ENCODE measurements at places on chromosomes 5 and 9.

GRCh38 chr5:172245703-172246125, 37.9 kb downstream of the UBTD2 start:
- DNase-seq, result no peak

GRCh38 chr9:136881691-136882108, 4.6 kb upstream of the TRAF2 start:
- DNase-seq, result peak; percentile 58

GRCh38 chr5:4907571-4907970, 232.6 kb upstream of the ADAMTS16 start:
- DNase-seq, result no peak

DNA sequence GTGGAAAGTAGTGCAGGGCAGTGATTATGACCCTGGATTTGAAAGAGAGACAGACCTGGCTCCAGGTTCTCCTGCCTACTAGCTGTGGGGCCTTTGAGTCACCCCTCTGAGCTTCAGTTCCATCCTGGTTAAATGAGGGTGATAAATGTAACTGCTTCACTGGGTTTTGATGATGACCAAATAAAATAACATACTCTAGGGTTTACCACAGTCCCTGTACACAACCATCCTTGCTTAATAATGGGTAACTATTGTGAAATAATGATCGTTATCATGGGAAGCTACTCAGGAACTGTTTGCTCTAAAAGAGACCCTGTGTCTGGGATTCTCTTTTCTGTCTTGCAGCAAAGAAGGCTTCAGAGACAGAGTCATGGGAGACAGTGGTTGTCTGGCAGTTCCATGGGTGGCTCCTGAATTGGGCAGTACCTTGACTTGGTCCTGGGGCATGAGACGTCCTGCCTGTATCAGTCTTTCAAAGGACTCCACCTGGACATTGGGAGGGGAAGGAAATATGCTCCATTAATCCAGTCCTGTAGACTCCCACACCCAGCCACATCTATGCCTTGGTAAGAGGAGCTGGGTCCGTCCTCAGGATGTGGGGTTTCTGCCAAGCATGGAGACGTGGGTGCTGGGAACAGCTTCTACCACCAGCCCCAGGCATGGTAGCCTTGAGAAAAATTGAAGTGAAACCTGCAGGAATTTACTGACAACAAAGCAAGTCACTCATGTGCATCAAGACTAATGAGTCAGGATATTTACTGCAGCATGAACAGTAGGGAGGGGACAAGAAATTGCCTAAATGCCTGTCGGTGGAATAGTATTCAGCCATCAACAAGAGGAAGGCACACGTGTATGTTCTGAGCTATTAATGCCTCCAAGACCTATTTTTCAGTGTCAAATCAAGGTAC, 23.4 kb downstream of the AKNA start:
- DNase-seq, result no peak

- no peak for DNase-seq
These were observed 1510.5 kb upstream of the CDH9 start for GRCh38 chr5:28548856-28549255.

- DNase-seq, result no peak
These were observed 10.0 kb downstream of the BARHL1 start for GRCh38 chr9:132592451-132592850.

GRCh38 chr5:138900281-138900965, 25.3 kb upstream of the LRRTM2 start:
- DNase-seq, result no peak

DNA sequence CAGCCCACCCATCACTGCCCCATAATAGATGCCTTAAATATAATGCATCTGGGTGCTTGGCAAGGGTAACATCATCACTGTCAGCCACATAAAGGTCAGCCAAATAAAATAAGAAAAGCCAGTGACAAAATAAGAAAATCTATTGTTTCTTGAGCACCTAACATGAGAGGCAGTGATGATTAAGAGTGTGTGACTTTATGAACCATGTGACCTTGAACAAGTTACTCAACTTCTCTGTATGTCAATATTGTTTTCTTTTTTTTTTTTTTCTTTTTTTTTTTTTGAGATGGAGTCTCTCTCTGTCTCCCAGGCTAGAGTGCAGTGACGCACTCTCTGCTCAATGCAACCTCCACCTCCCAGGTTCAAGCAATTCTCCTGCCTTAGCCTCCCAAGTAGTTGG, 98.7 kb downstream of the CDK5RAP2 start:
- DNase-seq, result no peak

GRCh38 chr9:84300271-84300670, 40.3 kb downstream of the SLC28A3 start:
- no peak for DNase-seq

- DNase-seq, result no peak
These were observed 54.0 kb upstream of the MCCC2 start for GRCh38 chr5:71533142-71533541.

DNA sequence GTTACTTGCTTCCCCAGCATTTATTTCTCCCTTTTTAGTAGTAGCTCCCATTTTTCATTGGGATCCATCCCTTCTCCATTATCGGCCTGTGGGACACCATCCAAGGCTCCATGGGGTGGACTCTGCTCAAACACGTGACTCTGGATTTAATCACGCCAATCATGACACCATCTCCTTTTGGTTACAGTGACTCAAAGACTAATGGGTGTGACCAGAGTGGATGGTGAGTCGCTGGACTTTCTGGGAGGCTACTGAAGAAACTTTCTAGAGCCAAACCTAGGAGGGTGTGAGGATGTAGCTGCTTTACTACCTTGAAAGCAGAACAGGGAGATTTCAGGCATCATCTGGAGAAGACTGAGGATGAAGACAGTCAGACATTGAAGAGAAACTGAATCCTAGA, 93.1 kb downstream of the PJA2 start:
- no peak for DNase-seq

DNA sequence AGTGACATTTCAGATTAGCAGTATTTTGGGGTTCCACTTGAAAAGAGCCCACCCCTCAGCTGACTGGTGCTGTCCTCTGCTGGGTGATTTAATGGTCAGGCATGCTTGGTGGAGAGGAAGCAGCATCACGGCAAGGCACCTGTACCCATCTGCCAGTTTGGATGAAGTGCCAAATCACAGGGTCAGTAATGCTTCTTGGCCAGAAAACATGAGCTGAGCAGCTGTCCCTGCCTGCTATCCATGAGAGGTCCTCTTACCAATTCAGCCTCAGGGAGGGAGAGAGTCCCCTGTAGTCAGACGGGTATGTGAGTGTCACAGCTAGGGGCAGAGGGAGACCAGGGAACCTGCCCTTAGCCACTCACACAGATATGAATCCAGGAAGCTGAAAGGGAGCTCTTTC, 137.9 kb downstream of the SEC61B start:
- DNase-seq, result no peak

- DNase-seq, result no peak
These were observed 154.4 kb downstream of the ZSWIM6 start for GRCh38 chr5:61486476-61486875.

- no peak for DNase-seq
These were observed 48.5 kb downstream of the PLEKHG4B start for GRCh38 chr5:140443-140829.

DNA sequence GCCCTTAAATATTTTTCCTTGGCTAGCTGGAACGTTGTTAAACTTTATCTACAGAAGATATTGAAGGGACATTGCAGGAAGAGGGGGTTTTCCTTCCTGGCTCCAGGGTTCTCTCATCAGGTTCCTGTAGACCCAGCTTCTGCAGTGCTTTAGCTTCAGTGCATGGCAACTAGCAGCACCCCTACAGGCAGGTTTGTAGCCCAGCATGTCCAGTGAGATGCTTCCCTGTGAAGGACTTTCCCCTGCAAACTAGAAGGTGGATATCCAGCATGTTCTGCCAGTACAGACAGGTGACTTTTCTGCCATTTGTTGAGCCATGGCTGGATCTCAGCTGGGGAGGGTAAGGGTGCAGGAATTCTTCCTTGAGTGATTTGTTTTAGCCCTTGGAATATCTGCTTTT, 10.4 kb downstream of the CCL28 start:
- DNase-seq, result no peak

DNA sequence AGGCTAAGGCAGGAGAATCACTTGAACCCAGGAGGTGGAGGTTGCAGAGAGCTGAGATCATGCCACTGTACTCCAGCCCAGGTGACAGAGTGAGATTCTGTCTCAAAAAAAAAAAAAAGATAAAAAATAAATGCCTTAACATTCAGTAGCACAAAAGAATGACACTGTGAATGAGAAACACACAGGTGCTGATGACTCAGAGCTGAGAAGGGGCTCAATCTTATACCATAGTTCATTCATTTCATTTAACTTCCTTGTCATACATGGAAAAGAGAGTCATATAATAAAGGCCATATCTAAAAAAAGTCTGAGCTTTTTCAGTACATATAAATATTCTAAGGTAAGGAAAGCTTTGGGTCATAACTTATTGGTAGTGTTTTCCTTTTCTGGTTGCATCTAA, 40.6 kb downstream of the WWC1 start:
- no peak for DNase-seq

GRCh38 chr5:39584927-39585326, 160.1 kb upstream of the DAB2 start:
- no peak for DNase-seq

DNA sequence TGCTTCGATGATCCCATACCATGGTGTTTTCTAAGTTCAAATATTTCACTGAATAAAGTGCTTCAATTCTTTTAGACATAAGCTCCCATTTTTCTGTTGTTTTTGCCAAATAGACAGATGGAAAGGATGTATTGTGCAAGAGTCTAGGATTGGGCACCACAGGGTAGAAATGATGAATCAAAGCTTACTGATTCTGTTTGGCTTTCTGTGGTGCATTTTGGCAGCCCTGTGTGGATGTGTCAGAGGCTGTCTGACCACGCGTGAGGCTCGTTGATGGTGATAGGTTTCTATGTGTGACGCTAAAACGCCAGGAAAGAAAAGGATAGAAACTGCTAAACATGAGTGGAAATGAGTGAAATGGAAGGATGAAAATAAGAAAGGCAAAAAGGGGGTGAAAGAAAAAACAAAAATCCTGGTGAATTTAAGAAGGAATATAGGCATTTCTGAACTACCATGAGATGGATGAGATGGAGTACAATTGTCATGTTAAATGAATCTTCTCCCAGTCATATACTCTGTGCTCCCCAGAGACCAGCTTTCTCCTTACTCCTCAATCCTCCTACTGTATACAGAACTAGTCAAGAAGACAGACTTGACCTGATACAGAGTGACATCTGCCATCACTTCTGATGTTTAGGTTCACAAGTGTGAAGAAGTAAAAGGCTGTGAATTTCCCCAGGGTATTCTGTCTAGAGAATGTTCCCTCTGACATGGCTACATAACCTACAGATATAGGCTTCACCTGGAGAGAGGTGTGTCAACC, 54.4 kb downstream of the ANKH start:
- no peak for DNase-seq

DNA sequence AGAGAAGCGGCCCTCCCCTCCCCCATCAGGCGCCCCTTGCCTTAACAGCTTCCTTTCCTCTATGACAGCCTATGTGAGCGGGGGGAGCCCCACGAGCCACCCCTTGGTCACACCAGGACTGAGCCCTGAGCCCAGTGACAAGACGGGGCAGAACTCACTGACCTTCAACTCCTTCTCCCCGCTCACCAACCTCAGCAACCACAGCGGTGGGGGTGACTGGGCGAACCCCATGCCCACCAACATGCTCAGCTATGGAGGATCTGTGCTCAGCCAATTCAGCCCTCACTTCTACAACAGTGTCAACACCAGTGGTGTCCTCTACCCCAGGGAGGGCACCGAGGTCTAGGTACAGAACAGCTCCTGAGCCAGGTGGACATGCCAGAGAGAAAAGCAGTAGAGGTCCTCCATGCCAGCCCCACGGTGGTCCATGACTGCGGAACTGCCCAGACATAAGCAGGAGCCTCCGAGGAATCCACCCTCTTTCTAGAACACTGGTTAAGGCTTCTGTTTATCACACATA, 2.6 kb downstream of the FOXI1 start:
- no peak for DNase-seq

DNA sequence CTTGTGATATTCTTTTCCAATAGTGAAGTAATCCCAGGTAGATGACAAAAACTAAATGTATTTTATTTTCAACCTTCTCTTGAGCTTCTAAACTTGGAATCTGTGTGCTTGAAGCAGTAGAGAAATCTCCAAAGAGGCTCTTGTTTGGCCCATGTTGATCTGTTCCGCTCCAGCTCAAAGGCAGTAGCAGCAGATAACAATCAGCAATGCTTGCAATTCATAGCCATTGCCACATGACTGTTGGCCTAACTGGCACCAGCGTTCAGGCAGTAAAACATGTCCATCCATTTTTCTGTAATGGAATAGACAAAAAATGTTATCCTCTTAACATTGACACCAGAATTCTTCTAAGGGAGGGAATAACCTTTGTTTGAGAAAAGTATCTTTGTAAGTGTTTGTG, 270.7 kb upstream of the MSX2 start:
- no peak for DNase-seq
